Right ventricle myocardium superior (tissue), 1 donor: ENCODE measurements at places on chromosomes 5 and 9.

GRCh38 chr9:120702075-120702474 lies 12.2 kb downstream of the MEGF9 start:
- no peak for DNase-seq

GRCh38 chr5:108321341-108321740 lies 60.6 kb downstream of the FBXL17 start:
- no peak for DNase-seq

DNA sequence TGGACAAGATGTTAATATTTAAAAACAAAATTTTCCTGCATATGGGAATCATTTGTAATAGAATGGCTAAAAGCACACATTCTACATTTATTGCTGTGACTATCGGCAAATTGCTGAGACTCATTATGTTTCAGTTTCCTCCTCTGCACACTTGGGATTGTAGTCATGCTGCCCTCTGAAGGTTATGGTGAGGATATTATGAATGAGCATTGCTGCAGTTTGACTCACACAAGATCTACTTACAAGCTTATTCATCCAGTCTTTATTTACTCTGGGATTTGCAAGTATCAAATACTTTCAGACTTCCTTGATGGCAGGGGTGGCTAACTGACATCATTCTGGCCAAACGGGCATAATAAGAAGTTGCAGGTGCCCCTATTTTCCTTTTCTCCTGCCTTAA lies 9.5 kb upstream of the NFIL3 start:
- no peak for DNase-seq

DNA sequence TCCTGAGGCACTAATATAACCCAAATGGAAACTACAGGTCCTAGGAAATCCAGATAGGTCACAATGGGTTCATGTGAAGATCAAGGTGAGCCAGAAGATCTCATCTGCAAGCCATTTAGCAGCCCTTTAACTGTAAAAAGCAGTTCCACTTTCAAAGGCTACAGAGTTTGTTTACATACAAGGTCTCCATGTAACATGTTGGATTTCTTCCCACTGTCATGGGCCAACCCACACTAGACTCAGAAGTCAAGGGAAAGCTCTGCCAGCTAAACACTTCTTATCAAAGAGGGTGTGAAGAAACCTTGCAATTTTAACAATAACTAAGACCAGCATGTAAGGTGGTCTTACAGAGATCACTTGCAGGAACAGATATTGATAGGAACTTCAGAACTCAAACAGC lies 3.8 kb upstream of the CTNNAL1 start:
- DNase-seq, result no peak

GRCh38 chr9:36318212-36318802 lies 60.1 kb upstream of the GNE start:
- no peak for DNase-seq
